ENCODE measurements at places on chromosomes 12 and 14. TPM values are rescaled to one million over a fixed set of nuclear protein-coding genes. Genes with fewer than 3 reads are reported as not detected.

The YLPM1 gene
- 55.4 TPM for total RNA-seq

The VRK1 gene
- 12.1 TPM for total RNA-seq

The IKZF4 gene
- total RNA-seq: 8.2 TPM

The IRF2BPL gene
- 70.9 TPM for total RNA-seq

The ABCC9 gene
- 33.3 TPM for total RNA-seq

The KRT71 gene
- total RNA-seq: not detected

The GPR162 gene
- total RNA-seq: 12.3 TPM

The PIP4K2C gene
- total RNA-seq: 36.1 TPM

The CLEC4C gene
- total RNA-seq: not detected

- no peak for DNase-seq
Observed at GRCh38 chr12:64147875-64148274, 74.2 kb downstream of the KICS2 start.

GRCh38 chr14:87264272-87264785, 728.7 kb downstream of the GALC start:
- DNase-seq: no peak

DNA sequence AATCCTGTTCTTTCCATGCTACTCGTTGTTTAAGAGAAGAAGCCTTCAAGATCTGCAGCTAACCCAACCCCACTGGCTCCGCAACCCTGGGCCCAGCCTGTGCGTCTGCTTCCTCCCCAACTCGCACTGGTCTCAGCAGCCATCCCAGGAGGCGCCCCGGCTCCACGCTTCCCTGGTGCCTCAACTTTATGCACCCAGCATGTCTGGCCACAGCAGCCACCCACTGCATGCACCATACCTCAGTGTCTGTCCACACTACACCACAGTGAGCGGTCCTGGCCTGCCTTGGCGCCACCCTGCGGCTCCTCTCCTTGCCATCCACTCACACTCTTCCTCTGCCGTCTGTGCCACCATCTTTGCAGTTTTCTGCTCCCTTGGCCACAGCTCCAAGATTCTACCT, 27.0 kb upstream of the DHRS4 start:
- DNase-seq: no peak

GRCh38 chr14:74349757-74350156, 1.5 kb downstream of the VRTN start:
- peak; percentile 77 for DNase-seq

GRCh38 chr14:22497671-22498093, 91.3 kb downstream of the DAD1 start:
- DNase-seq: no peak

GRCh38 chr14:95761436-95761835, 47.5 kb upstream of the TCL1A start:
- DNase-seq: no peak

- DNase-seq: no peak
Observed at GRCh38 chr14:89953602-89954001, 928 bp downstream of the EFCAB11 start.

GRCh38 chr12:59149995-59150642, 229.8 kb upstream of the LRIG3 start:
- peak; percentile 25 for DNase-seq

GRCh38 chr12:131235871-131236271, 282.2 kb downstream of the ADGRD1 start:
- DNase-seq: no peak

DNA sequence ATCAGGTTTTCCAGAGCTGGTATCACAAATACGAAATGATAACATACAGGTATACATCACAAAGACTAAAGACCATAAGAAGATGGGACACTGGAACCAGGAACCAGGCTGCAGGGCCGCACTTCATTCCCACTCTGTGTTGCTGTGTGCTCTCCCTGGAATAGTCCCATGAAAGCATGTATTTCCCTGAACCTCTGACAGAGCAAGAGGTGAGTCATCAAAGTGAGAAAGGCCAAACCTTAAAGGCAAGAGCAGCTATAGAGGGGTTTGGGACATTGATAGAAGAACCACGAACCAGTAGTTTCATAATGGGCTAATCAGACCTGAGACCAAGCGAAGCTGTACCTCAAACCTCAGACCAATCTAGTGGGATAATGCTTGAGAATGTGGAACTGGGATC, 283.0 kb upstream of the PRKD1 start:
- DNase-seq: no peak

GRCh38 chr14:73489481-73490175, 1.1 kb upstream of the RIOX1 start:
- no peak for DNase-seq

GRCh38 chr12:90683871-90684270, 271.1 kb downstream of the CCER1 start:
- DNase-seq: no peak

DNA sequence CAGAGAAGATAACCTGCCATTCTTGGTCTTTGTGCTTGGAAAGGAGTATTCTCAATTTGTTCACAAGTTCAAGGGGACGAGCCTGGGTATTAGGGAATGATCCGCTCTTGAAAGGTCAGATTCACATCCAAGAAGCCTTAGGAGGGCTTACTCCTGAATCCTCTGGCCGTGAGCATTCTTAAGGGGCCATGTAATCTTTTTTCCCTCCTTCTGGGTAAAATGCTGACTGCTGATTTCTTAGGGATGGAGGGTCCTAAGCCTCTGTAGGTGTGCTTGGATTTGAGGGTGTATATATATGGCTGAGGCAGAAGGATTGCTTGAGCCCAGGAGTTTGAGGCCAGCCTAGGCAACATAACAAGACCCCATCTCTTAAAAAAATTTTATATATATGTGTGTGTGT, 149.1 kb downstream of the TSPAN9 start:
- no peak for DNase-seq

- no peak for DNase-seq
Observed at GRCh38 chr12:75260316-75260715, 50.7 kb upstream of the KCNC2 start.

GRCh38 chr12:7557227-7557626, 53.6 kb upstream of the CD163 start:
- DNase-seq: no peak

DNA sequence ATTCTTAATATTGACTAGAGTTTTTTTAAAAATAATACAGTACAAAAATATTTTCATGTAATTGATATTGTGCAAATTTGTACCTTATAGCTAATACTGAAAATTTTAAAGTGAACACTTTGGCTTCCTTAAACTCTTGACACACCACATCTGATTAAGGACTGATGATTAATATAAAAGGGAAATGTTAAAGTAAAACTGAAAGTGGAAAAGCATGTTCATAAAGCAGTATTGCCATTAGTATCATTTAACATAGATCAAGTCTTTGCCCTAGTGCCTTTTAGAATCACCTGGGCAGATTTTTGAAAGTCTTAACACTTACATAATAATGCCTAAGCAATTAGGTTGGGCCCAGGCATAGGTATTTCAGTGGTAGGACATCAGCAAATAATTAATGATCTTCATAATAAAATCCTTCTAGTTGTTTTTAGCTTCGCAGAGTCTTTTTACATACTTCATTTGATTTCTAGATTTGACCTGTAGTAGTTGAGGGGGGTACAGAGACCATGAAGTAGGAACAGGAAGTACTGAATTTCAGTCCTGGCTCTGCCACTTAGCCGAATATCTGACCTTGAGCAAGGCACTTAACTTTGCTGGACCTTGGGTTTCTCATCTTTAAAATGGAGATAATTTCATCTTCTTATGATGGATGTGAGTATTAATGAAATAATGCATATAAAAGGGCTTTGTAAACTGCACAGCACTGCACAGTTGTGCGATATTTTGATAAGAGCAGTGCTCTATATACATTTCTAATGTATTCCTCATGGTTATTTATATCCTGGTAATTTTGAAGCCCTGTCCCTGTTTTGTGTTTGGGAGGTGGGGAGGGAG, 43.7 kb downstream of the MARK3 start:
- no peak for DNase-seq

- no peak for DNase-seq
Observed at GRCh38 chr12:123167329-123167728, 16.4 kb upstream of the PITPNM2 start.

GRCh38 chr14:67833403-67833802, 13.8 kb downstream of the RAD51B start:
- DNase-seq: no peak

DNA sequence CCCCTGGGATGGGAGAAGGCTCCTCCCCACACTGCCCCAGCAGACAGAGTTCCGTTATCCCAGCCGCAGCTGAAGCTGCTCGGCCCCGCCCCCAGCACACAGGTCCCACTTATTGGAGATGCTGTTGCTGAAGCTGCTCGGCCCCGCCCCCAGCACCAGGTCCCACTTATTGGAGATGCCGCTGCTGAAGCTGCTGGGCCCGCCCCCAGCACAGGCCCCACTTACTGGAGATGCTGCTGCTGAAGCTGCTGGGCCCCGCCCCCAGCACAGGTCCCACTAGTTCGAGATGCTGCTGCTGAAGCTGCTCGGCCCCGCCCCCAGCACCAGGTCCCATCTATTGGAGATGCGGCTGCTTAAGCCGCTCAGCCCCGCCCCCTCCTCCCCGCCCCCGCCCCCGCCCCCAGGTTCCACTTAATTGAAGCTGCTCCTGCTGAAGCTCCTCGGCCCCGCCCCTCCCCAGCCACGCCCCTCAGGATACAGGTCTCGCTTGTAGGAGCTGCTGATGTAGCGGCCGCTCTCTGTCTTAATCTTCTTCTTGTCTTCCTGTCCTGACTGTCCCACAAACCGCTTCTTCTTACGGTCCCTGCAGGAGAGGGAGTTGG, 12.0 kb downstream of the CFAP73 start:
- no peak for DNase-seq

GRCh38 chr12:53999559-54000115, 324 bp upstream of the HOXC9 start:
- no peak for DNase-seq

GRCh38 chr14:82621881-82622450, 1088.3 kb upstream of the SEL1L start:
- no peak for DNase-seq

GRCh38 chr12:54258201-54258681, 21.7 kb downstream of the CBX5 start:
- DNase-seq: no peak

DNA sequence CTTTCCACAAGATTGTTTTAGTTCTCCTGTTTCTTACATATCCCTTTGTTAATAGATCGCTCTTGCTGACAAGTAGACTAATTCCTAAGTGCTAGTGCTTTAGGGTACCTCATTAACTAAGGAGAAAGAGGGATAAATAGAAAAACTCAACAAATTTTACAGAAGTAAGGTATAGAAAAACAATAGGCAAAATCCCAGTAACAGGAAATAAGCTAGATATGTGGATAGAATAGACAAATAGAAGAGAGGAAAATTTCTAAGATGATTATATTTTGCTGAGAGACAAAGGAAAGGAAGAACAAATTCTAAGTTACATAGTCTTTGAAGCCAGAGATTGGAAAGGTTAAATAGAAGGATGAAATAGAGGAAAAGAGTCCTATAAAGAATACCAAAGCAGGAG, 1.0 kb downstream of the CD69 start:
- DNase-seq: no peak

- DNase-seq: no peak
Observed at GRCh38 chr12:1170411-1170810, 179.4 kb downstream of the ERC1 start.

- DNase-seq: no peak
Observed at GRCh38 chr14:74223016-74223415, 16.2 kb upstream of the VSX2 start.

DNA sequence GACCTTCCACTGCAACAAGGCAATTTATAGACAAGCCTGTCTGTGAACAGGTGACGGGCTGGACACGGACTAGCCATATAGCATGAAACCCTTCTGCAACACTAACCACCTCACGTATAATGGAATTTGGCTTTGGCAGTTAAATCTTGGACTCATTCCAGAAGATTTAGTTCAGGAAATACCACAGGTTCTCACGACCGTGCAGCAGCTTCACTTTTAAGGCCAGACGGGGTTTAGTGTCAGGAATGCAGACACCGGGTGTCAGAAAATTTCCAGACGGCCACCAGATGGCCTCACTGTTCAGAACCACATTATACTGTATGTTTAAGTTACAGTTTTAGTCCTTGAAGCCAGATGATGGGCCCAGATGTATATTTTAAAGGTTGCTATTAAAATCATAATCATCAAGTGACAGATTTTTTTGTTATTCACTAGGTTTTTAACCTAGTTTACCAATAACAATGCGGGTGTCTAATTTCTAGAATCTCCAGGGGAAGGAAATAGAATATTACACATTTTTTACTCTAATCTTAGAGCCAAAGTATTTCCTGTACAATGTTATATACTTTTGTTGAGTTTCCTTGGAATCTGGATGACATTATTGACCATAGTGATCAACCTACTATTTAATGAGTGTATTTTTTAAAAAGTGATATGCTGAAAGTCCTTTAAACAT, 90.5 kb upstream of the TMPO start:
- peak; percentile 69 for DNase-seq

GRCh38 chr14:96267336-96267735, 11.3 kb downstream of the BDKRB1 start:
- no peak for DNase-seq

DNA sequence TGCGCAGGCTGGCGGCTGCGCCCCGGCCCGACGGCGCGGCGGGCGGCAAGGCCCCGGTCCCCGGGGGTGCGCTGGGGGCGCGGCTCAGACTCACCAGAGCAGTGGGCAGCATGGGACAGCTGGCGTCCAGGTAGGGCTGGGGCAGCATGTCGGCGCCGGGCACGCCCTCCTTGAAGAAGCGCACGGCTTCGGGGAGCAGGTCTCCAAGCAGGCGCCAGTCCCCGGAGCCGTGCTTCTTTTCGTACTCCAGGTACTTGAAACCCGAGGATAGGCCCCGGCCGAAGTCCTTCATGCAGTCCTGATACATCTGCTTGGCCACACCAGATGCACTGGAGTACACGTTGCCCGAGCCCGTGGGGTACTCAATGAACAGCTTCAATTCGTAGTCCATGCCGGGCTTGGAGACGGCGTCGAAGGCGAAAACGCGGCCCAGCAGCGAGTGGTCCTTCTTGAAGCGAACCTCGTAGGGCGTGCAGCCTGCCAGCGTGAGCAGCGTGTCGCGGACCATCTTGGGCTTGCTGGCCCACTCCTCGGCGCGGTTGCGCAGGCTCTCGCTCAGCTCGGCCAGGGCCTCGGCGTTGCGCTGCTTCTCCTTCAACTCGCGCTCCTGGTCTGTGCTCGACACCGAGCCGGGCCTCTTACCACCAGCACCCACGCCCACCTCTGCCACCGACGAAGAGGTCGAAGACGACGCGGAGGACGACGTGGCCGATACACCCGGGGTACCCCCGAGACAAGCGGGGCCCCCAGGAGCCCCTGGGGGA, 2.2 kb downstream of the IRF2BPL start:
- no peak for DNase-seq

- DNase-seq: no peak
Observed at GRCh38 chr12:113537751-113538087, 66.0 kb upstream of the LHX5 start.
